AML-193 (cell line): ENCODE measurements at places on chromosomes 11 and 22.

DNA sequence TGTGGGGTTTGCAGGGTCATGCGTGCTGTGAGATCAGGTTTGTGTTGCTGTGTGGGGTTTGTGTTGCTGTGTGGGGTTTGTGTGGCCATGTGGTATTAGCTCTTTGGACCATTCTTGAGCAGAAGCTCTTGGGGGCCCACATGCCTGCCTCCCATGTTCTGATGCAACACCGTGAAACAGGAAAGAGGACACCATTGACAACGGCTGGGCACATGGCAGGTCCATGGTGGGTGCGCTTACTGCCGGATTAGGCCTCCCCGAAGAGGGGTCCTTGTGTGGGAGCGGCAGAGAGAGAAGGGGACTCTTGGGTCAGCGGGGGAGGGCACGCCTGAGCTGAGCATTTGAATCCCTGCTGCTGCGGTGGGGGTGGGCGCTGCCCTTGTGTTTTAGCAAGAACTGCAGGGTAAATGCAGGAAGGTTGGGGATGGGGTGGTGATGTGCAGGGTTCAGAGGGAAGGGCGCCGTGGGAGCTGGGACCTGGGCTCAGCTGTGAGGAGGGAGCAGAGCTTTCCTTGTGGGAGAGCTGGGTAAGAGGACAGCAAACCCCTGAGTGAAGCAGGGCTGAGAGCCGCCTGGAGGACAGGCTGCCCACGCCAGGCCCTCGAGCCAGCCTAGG is 361.5 kb downstream of the TBC1D22A start:
- DNase-seq, result no peak

DNA sequence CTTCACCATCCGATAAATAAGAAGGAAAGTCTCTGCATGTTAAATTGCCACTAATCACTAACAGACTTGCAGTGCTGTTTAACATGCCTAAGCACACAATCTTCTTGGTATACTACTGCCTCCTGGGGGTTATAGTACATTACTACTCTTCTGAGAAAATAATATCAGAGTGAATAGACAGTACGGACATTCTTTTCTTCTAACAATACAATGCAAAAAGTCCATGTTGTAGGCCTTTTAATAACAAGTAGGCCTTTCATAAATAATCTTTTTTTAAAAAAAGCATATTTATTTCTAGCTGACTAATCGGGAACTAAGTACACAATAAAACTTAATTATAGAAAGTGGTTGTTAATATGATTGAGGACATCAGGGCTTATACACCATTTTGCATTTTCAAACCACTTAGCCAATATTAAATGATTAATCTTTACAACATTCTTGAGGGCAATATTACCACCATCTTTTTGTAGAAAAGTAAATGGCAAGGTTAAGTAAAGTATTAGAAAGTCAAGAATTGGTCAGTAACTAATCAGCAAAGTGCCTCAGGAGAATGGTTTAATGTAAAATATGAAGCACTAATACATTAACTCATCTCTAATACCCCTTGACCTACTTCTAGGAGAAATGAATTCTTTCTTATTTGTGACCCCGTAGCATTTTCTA is 84.7 kb downstream of the TTC28 start:
- DNase-seq, result peak; percentile 68

- peak; percentile 97 for DNase-seq
Measured at GRCh38 chr11:96263238-96263763, 79.7 kb downstream of the MAML2 start.

GRCh38 chr11:11909727-11910126 is 68.0 kb downstream of the USP47 start:
- no peak for DNase-seq

GRCh38 chr11:4839851-4840549 is 9.0 kb downstream of the OR51S1 start:
- no peak for DNase-seq

- peak; percentile 6 for DNase-seq
Measured at GRCh38 chr11:61390161-61390560, 2.2 kb upstream of the TMEM216 start.

GRCh38 chr22:33952776-33953175 is 32.5 kb upstream of the LARGE1 start:
- no peak for DNase-seq

- no peak for DNase-seq
Measured at GRCh38 chr22:17882162-17882561, 107.9 kb upstream of the BID start.

GRCh38 chr11:12174477-12175143 is 64.2 kb downstream of the MICAL2 start:
- DNase-seq, result peak; percentile 74

- DNase-seq, result peak; percentile 83
Measured at GRCh38 chr11:78424334-78425270, 7.0 kb upstream of the GAB2 start.

DNA sequence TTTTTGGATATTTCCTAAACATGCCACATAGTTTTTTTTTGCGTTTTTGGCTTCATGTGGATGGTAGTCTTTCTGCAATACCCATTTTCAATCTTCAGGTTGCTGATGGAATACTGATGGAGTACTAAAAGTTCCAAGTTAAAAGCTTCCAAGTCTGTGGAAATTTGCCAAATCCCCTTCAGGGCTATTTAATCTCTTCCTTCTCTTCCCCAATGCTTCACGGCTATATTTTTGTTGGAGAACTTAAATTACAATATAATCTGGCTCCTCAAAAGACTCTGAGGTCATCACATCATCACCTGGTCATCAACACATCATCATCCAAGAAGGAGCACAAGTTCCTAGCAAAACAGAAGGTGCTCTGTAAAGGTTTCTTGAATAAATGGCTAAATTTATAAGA is 881.0 kb upstream of the TENM4 start:
- no peak for DNase-seq

GRCh38 chr11:68003846-68004550 is at the start of gene UNC93B1:
UNC93B1 (minus strand) TSS chr11:68004097; CDS start chr11:68004043, 54 bp downstream.
- peak; percentile 76 for DNase-seq

DNA sequence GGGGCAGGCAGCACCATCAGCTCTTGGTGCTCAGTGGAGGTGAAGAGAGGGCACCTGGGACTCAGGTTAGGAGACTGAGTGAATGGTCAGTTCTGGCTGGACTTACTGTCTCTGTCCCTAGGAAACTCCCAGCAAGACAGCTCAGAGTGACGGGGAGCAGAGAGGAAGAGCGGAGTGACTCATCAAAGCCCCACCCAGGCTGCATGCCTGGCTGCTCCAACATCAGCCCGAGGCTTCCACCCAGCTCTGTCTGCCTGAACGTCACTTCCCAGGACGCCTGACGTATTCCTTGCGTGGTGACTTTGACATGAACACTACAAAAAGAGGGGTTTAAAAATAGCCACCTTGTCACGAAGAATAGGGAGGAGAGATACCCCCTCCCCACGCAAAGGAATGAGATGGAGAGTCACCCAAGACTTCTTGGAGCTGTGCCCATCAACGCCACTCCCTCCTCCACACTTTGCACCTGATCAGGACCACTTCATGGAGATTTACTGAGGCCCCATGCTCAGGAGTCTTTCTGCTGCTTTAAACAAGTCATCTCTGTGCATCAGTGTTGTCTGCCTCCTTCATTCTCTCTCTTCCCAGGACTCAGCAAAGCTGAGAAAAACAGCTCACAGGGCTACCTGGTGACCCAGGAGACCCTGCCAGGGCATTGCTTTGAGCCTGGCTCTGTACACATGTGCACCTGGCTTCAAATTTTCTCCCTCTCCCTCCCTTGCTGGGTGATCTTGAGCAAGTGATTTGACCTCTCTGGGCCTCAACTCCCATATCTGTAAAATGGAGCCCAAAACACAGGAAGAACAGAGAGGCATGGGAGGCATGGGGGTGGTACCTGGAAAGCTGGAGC is 83.1 kb downstream of the MN1 start:
- no peak for DNase-seq

GRCh38 chr22:30169002-30169401 is 77.6 kb downstream of the LIF start:
- DNase-seq, result no peak

DNA sequence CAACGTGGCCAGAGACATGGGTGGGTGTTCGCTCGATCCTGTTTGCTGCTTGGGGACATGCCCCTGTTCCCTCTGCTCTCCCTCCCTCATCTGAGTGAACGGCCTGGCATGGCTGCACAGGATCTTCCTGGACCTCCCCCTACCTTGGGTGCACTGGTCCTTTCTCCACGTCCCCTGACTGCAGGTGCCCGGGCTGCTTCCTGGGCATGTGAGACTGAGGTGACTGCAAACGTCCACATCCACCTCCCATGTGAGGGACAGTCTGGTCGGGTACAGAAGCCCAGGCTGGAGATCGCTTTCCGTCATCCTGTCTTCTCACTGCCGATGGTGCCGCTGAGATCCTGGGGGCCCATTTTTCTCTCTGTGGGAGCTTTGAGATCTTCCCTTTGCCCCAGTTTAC is 11.8 kb downstream of the SULT4A1 start:
- no peak for DNase-seq

- DNase-seq, result no peak
Measured at GRCh38 chr11:117902001-117902845, 25.8 kb upstream of the FXYD6 start.

GRCh38 chr11:1807264-1807995 is 27.4 kb upstream of the SYT8 start:
- no peak for DNase-seq

- no peak for DNase-seq
Measured at GRCh38 chr22:32132783-32133182, 26.3 kb downstream of the C22orf42 start.

DNA sequence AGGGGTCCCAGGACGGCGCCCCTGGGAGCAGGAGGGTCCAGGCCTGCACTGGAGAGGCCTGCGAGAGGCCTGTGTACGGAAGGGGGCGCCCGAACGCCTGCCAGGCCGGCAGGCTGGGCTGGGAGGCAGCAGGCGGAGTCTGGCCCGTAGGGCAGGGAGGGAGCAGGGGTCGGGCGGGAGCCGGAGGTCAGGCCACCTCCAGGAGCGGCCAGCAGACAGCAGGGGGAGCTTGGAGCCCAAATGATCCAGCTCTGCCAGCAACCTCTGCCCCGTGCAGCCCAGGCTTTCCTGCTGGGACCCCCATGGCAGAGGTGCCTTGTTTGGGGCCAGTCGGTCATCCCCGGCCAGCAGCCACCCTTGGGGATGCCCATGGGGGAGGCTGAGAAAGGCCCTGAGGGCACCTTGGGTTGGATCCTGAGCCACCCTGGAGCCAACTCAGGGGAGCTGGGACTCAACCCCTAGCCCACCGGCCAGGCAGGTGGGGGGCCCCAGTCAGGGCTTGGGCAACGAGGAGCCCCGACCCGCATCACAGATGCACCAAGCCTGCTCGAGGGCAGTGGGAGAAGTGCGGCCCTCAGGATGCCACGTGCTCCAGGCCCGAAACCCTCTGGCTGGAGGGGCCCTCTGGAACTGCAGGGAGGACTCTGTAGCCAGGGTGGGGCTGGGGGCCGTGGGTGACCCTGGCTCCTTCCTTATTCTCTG is 9.6 kb upstream of the SYT8 start:
- DNase-seq, result peak; percentile 11

DNA sequence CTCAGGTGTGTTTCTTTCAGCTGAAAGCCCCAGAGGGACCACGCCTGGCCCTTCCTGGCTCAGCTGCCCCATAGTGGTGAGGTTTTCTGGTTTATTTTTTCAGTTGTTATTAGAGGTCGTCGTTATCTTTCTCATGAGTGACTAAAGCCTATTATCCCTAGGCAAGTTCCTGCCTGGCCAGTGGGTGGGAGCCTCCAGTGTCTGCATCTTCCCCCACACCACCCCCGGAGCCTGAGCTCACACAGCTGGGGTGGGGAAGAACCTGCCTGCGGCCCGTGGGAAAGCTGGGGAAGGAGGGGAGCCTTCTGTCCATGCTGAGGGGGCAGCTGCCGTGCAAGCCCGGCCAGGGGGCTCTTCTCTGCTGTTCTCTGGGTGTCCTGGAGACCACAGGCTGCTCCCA is 24.3 kb upstream of the PPFIA1 start:
- no peak for DNase-seq

DNA sequence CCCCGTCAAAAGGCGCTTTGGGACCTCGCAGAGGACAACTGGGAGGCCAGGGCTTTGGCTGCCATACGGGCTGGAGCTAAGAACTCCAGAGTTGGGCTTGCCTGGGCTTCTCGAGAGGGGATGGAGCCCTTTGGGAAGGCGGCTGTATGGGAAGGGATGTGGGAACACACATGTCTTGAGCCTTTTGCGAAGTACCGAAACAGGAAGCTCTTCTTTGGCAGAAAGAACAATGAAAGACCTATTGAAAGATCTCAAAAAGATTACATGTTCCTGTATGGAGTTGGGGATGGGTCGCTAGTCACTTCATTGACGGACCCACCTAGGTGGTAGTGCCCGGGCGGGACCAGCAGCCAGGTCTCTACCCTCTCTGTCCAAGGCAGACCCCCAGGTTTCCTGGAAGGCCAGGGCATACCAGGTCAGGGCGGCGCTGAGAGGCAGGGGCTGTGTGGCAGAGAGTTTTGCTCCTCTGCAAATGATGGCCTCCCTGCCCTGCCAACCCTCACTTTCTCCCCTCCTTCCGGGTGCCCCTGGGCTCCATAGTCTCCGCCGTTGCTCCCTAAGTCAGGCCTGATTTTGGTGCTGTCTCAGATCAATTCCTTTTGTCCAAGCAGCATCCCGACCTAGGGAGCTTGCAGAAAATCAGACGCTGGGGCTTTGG is 1.0 kb downstream of the ST14 start:
- DNase-seq, result no peak

DNA sequence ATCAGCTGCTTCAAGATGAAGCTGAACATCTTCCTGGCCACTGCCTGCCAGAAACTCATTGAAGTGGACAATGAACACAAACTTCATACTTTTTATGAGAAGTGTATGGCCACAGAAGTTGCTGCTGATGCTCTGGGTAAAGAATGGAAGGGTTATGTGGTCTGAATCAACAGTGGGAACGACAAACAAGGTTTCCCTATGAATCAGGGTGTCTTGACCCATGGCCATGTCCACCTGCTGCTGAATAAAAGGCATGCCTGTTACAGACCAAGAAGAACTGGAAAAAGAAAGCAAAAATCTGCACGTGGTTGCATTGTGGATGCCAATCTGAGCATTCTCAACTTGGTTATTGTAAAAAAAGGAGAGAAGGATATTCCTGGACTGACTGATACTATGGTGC is 22.2 kb upstream of the BIRC3 start:
- DNase-seq, result no peak

- no peak for DNase-seq
Measured at GRCh38 chr22:26377170-26377830, 51.8 kb upstream of the ASPHD2 start.

DNA sequence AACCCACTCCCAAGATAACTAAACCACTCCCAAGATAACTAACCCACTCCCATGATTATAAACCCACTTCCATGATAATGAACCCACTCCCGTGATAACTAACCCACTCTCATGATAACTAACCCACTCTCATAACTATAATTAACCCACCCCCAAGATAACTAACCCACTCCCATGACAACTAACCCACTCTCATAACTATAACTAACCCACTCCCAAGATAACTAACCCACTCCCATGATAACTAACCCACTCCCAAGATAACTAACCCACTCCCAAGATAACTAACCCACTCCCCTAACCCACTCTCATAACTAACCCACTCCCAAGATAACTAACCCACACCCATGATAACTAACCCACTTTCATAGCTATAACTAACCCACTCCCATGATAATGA is 30.1 kb upstream of the CELSR1 start:
- no peak for DNase-seq

- no peak for DNase-seq
Measured at GRCh38 chr11:65880844-65881421, 1.3 kb downstream of the CTSW start.

- DNase-seq, result no peak
Measured at GRCh38 chr11:86091086-86091485, 22.2 kb upstream of the PICALM start.
